Activated CD4-positive, alpha-beta T cell treated with anti-CD3 and anti-CD28 coated beads, Interleukin-2, amount 50 U/mL, for 1 hour (primary cell): ENCODE measurements at places on chromosomes 7 and 10.

GRCh38 chr10:3791974-3792633, 7.1 kb upstream of the KLF6 start:
- DNase-seq, result no peak

DNA sequence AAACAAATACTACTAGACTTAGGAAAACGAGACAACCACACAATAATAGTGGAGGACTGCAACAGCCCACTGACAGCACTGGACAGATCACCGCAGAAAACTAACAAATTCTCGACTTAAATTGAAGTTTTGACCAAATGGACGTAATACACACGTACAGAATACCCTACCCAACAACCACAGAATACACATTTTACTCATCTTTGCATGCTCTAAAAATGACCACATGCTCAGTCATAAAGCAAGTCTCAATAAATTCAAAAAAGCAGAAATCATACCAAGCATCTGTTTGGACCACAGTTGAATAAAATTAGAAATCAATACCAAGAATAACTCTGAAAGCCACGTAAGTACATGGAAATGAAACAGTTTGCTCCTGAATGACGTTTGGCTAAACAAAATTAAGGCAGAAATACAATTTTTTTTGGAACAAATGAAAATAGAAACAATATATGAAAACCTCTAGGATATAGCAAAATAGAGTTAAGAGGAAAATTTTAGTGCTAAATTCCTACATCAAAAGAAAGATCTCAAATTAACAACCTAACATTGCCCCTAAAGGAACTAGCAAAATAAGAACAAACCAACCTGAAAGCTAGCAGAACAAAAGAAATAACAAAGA, 30.6 kb downstream of the MAPK8 start:
- no peak for DNase-seq

DNA sequence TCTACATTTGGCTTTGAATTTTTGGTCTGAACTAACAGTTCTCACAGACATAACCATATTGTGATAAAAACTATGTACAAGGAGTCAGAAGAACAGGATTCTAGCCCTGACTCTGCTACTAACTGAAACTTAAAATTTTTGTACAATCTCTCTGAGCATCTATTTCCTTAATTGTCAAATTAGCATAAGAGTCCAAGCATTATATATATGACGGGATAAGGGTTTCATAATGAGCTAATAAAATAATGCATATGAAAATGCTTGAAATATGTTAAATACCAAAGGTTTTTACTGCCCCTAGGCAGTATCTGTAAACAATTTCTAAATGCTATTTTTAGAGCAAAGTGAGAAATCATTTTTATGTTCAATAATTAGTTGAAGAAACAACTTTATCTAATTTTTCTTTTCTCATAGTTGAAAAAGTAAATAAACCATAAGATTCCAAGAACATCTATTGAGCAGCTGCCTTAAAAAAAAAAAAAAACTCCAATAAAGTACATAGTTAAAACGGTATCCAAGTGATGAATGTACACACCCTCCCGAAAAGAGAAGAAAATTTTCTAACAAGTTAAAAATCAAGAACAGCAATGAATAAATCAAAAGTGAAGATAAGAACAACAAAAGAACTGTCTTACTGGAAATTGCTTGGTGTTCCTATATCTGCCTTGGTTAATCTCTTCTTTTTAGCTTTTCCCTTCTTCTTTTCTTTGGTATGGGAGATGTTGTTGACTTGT, 40.4 kb downstream of the LMOD2 start:
- no peak for DNase-seq

- no peak for DNase-seq
Measured at GRCh38 chr10:23096802-23097549, 1.6 kb downstream of the MSRB2 start.

DNA sequence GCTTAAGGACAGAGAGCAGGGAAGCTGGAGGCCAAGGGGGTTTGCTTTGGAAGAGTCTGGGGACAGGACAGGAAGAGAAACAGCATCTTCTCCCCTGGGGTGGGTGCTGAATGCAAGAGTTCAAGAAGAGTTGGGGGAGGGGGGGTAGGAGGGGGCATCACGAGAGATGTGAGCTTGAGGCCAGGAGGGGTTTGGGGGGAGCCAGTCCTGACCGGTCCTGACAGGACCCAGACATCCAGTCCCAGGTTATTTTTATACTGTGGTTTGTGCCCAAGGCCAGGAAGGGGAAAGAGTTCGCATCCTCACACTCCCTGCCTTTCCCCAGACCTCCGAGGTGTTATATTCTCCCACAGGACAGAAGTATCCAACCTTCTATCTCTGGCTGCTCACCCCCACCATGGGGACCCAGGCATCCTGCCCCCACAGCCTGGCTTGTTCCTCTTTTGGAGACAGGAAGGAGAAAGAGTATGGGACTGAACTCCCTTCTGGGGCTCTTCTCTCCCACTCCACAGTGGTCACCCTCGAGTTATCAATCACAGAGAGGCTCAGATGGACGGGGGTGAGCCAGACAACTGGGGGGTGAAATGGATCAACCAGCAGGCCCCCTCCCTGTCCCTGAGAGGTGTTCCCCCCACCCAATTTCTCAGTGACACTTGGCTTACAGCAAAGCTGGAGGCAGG, 2.8 kb downstream of the TSC22D4 start:
- no peak for DNase-seq
